RWPE1 (cell line): ENCODE measurements at places on chromosomes 1 and 21.

- peak; percentile 16 for DNase-seq
These were observed 219.2 kb upstream of the NR5A2 start for GRCh38 chr1:199808110-199808870.

DNA sequence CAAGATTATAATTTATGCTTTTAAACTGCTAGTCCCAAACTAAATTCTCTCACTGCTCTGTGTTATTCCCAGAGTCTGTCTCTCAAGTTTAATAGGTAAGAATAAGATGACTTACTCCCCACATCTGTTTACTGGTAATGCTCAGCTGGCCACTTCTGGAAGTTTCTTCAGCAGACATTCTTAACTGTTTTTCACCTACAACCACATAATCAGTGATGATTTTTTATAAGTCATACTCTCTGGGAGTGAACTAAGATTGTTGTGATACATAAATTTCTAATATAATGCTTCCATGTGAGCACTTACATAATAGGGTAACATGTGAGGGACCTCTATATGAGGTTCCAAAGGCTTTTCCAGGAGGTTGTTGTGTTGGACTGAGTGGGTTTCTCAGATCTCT lies 8.7 kb downstream of the SLAMF7 start:
- no peak for DNase-seq

- DNase-seq, result no peak
These were observed 16.7 kb upstream of the TIAM1 start for GRCh38 chr21:31360717-31361116.

- no peak for DNase-seq
These were observed 107.8 kb upstream of the DMRTA2 start for GRCh38 chr1:50531027-50531426.

DNA sequence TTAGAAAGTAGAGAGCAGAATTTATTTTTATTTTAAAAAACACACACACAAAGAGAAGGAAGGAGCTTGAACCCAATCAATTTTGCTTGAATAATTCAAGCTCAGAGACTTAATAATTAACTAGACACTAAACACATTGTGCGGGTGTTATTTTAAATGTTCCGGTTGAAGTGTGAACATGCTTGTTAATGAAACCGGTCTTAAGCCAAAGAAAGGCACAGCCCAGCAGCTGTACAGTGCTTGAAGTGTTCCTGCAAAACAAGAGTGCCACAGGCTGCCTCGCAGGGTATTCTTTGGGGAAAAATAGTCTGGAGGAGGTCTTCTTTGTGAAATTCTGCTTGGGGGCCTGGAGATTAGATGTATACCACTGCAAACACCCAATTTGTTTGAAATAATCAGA lies 2.2 kb upstream of the CDC42BPA start:
- DNase-seq, result no peak

GRCh38 chr1:195876792-195877191 lies 731.4 kb downstream of the KCNT2 start:
- no peak for DNase-seq

- DNase-seq, result no peak
These were observed 168.2 kb upstream of the DPT start for GRCh38 chr1:168897249-168897648.

GRCh38 chr1:8602471-8603219 lies 214.8 kb downstream of the RERE start:
- no peak for DNase-seq

DNA sequence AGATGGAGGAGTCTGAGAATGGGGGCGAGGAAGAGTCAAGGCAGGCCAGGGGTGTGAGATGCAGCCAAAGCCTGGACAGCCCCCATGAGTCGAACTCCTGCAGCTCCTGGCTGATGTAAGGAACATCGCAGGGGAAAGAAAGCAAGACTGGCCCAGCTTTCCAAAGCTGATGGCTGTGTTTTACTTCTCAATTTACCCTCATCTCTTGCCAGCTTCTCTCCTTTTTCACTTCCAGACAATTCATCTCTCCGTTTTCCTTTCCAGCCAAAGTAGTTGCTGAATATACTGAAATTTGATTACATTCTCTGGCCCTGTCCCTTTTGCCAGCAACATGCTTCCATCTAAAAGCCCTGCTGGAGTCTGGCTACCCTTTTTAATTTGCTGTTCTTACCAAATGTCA lies 40.0 kb upstream of the UBE2U start:
- DNase-seq, result no peak

DNA sequence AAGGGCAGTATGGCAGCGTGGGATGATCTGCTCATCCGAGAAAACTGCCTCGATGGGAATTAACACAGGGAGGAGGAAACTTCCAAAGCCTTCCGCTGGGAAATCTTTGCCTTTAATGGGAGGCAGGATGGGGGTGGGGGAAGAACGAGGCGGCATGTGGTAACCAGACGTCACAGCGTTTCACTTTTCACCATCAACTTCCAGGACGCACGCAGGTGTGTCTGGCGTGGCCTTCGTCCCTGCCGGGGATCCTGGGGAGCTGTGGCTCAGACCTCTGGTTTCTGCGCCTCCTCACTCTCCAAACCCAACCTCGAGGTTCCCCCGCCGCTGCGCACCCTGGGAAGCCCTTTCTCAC lies 282 bp downstream of the RSPH1 start:
- DNase-seq, result peak; percentile 42

DNA sequence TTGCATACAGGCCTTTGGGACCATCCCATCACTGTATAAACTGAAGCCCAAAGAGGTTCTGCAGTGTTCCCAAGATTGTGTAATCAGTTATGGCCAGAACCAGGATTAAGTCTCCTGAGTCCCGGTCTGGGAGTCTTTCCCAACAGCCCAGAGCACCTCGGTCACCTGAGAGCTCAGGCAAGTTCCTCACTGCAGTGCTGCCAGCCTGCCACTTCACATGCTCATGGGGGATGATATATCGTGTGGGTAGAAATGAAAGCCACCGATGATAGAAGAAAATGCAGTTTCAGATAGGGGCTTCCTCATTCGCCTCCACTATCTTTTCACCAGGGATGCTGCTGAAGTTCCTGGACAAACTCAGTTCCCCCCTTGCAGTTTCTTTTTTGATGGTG lies 30.4 kb downstream of the FHAD1 start:
- DNase-seq, result no peak

- no peak for DNase-seq
These were observed 59.4 kb upstream of the ATP1B1 start for GRCh38 chr1:169047074-169047473.

- no peak for DNase-seq
These were observed 421.0 kb downstream of the MRPL39 start for GRCh38 chr21:25186273-25186672.

- DNase-seq, result no peak
These were observed 33.1 kb upstream of the ZNF644 start for GRCh38 chr1:91054780-91055481.

DNA sequence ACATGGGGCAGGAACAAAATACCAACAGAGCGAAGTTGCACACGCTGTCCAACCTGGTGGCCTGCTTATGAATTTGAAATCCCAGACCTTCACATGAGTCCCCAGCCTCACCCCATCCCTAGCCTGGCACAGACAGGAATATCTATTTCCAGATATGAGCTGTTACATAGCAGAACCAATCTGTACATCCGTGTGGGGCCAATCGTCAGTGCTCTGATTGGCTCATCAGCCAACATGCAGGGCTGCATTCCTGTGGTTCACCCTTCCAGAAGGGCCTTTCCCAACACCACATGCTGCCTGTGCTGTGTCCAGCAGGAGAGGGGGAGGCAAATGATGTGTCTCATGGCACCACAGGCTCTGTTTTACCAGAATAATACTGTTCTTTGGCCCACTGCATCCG lies 31.3 kb downstream of the CCN1 start:
- DNase-seq, result peak; percentile 95

DNA sequence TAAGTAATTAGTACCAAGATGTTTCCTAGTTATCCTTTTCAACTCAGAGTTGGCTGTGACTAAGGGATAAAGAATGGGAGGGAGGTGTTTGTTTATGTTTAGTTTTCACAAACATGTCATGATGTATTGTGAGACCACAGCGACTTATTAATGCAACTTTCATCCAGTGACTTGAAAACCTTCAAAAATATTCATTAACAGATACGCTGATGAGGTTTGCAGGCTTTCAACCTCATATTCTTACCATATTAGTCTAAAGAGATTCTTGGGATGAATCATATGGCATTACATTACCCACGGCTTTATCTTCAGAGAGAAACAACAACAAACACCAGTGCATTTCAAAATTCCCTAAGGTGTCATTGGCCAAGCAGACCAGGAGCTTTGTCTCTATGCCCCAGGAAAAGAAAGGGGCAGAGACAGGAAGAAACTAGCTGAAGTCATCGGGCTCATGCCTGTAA lies 36.4 kb downstream of the PALMD start:
- no peak for DNase-seq

DNA sequence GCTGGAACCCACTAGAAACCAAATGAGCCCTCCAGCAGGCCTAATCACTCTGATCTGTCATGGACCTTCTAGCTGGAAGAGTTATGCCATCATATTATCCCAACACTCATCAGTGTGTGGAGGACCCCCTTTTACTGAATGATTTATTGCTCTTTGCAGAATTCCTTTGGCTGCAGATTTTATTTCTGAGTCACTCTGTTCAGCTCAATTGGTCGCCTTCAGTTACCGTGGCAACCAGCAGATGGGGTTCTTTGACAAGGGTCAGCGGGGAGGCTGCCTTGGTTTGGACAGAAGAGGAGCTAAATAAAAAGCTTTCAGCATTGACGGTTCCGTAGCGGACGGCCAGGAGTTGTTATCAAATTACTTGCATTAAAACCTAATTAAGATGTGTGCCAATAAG lies 220.1 kb downstream of the SDCCAG8 start:
- DNase-seq, result no peak

- no peak for DNase-seq
These were observed 25.8 kb downstream of the OSBPL9 start for GRCh38 chr1:51642739-51643142.

DNA sequence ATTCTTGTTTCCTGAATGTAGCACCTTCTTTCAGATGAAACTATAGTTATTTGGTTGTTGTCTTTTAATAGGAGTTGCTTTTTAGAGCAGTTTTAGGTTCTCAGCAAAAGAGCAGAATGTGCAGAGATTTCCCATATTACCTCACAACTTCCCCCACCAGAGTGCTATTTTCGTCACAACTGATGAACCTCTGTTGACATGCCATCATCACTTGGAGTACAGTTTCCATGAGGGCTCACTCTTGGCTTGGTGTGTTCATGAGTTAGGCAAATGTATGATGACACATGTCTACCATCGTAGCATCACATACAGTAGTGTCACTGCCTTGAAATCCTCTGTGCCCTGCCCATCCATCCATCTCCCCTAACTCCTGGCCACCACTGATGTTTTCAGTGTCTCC lies 3.7 kb downstream of the IBA57 start:
- DNase-seq, result no peak

- no peak for DNase-seq
These were observed 20.0 kb upstream of the LYPLAL1 start for GRCh38 chr1:219153723-219154122.

DNA sequence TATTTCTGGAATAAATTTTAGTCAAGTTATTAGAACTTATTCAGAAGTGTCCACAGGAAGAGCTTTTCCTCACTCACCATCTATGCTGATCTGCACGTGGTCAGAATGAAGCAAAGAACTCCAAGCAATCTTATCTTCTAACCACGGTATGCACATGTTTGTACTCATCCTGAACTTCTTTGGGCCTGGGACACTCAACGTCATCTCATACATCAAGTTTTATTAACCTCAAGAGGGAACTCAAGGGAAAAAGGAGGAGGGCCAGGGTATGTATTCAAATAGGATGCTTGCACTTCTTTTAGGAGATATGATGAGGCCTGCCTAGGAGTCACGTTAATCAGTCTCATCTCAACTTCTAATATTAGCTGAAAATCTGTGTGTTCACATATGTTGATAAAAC lies 142.5 kb downstream of the C1orf94 start:
- no peak for DNase-seq

DNA sequence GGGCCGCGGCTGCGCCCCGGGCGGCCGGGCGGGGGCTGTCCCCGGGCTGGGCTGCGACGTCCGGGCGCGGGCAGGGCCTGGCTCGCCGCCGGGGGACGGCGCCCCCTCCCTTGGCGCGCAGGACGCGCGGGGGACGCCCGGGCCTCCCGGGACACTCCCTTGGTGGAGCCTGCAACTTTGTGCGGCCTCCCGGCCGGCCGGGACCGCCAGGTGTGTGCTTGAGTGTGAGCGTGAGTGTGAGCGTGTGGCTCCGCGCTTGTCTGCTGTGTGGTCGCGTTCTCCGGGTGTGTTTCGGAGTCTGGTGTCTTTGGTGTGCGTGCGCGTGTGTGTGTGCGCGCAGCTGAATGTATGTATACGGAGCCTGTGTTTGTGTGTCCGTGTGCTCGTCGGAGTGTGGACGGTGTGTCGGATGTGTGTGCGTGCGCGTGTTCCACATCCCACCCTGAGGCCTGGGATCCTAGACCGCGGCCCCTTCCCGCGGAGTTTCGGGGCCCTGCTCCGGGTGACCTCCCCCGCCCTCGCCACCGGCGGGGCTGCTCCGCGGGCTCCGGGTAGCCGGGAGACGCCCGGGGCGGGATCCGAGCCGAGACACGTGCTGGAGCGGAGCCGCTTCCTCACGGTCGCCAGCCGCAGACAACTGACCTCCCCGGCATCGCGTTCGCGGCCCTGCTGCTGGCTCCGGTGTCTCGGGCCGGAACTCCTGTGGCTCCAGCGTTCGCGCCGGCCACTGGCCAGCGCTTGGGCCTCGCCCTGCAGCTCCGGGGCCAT lies 1.7 kb downstream of the PTPRU start:
- DNase-seq, result no peak

GRCh38 chr1:243388276-243388675 lies 132.4 kb downstream of the SDCCAG8 start:
- no peak for DNase-seq

- DNase-seq, result no peak
These were observed 93.9 kb downstream of the KIF1B start for GRCh38 chr1:10304295-10304694.

GRCh38 chr1:30807318-30808066 lies 49.9 kb upstream of the LAPTM5 start:
- DNase-seq, result no peak

DNA sequence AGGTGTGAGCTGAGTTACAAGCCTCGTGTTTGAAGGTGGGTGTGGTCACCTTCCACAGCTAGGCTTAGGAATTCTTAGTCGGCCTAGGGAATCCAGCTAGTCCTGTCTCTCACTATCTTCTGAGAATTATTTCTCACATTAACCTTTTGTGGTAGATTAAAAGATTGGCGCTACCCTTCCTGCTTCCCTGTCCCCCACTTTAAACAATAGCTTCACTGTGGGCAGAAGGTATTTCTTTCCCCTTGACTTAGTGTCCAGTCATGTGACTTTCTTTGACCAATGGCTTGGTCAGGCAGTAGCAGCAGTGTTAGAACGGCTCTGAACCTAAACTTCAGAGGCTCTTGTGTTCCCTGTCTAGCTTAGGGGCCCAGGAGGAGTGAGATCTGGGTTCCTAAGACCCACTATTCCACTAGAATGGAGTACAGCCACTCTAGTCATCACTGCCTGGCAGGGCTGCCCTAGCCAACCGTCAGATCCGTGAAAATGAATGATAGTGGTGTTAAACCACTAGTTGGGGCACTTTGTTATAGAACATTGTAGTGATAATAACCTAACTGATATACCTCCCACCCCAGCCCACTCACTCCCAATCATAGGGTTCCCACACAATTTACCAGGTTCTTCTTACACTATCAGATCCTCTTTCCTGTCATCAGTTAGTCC lies 13.9 kb upstream of the C1orf141 start:
- no peak for DNase-seq

GRCh38 chr1:154839691-154840090 lies 30.4 kb downstream of the KCNN3 start:
- DNase-seq, result no peak

- no peak for DNase-seq
These were observed 3.7 kb upstream of the SDE2 start for GRCh38 chr1:226002667-226003501.

- no peak for DNase-seq
These were observed 102.1 kb downstream of the KCND3 start for GRCh38 chr1:111887385-111887784.
